ENCODE measurements at places on chromosomes 6 and 20. TPM values are rescaled to one million over a fixed set of nuclear protein-coding genes. Genes with fewer than 3 reads are reported as not detected.

DNA sequence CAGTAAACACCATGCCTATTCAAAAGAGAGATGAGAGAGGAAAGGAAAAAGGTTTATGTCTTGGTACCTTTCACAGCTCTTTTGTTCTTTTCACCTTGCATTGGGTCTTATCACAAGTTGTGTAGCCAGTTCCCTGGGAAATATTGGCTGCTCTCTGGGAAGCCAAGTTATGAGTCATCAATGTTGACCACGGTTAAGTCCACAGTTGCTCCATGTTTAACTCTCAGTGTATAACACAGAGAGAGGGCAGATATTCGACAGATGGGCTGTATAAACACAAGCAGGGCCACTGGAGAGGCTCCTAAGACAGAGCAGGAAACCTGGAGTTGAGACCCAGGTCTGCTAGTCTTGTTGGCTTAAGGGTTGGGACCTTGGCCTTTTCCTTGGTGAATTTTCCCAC, 718.6 kb downstream of the QKI start:
- no peak for DNase-seq

DNA sequence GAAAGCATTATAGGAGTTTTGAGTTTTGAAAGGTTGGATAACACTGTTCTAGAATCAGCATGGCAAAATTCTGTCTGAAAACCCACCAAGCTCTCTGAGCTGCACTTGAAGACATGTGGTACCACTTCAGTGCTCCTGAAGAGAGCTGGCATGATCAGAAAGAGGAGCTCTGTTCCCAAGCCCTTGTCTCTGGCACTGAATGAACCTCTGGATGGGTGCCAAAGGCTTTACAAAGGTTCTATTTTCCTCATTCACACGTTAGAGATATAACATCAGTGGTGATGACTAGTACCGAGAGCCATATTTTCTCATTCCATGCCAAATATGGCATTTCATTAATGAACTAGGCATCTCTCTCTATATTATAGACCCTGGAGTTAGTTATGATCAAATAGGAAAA, 301.8 kb upstream of the ID4 start:
- no peak for DNase-seq

- DNase-seq: no peak
Measured at GRCh38 chr6:25377664-25378063, 98.5 kb downstream of the CARMIL1 start.

DNA sequence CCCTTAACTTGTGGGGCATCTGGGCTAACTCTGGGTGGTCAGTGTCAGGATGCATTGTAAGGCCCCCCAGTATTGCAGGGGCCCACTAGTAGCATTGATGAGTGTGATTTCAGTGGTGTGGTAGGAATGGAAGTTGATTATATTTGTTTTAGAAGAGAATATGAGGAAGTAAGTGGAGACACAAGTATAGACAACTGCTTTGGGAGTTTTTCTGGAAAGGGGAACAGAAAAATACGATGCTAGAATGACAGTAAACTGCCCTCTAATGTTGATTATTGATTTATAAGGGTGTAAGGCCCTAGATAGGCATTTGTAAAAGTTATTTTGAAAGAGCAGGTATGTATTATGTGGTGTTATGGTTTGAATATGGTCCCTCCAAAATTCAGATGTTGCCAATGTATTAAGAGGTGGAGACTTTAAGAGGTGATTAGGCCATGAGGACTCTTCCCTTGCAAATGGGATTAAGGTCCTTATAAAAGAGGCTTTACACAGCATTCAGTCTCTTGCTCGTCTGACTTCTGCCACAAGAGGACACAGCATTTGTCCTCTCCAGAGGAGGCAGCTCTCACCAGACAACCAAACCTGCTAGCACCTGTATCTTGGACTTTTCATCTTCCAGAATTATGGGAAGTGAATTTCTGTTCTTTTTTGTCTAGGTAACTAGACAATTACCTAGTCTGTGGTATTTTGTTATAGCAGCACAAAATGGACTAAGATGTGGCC, 135.9 kb upstream of the DTNBP1 start:
- no peak for DNase-seq

SPDEF gene
- total RNA-seq: not detected

BAG2 gene
- 3.9 TPM for total RNA-seq

Measured in activated B cell treated with CpG ODN at 0.5 μM for 24 hours (primary cell).